ENCODE measurements at places on chromosomes 5 and 9.

- no peak for DNase-seq
These were observed 91.3 kb upstream of the APC start for GRCh38 chr5:112646139-112646936.

DNA sequence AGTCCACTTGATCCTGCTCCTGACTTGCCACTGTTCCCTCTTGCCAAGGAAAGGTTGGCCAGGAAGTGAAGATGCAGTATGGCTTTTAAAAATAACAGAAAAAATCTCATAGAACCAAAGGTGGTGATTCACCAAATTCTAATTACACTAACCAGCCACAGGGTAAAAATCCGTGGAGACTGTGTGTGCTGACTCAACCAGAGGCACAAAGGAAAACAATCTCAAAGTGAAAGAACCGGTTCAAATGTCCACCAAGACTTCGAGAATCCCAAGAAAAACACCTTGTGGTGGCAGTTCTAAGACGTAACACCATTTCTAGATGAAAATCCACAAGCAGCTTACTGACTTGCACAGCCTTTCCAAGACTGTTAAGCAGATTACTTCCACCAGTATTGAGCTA lies 279.1 kb downstream of the TLE1 start:
- DNase-seq, result no peak

- no peak for DNase-seq
These were observed 463.5 kb upstream of the RGMB start for GRCh38 chr5:98309785-98310598.

DNA sequence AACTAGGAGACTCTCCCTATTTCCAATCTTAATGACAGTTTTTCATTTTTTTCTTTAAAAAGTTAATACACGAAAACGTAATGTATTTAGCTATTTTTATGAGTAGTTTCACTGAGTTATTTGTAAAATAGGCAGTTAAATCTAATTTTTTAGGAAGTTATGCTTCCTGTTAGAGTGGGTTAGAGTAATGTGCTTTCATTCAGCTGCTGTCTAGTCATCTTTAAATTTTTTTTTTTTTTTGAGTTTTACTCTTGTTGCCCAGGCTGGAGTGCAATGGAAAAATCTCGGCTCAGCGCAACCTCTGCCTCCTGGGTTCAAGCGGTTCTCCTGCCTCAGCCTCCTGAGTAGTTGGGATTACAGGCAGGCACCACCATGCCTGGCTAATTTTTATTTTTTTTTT lies 34.0 kb downstream of the CDC42SE2 start:
- DNase-seq, result no peak

DNA sequence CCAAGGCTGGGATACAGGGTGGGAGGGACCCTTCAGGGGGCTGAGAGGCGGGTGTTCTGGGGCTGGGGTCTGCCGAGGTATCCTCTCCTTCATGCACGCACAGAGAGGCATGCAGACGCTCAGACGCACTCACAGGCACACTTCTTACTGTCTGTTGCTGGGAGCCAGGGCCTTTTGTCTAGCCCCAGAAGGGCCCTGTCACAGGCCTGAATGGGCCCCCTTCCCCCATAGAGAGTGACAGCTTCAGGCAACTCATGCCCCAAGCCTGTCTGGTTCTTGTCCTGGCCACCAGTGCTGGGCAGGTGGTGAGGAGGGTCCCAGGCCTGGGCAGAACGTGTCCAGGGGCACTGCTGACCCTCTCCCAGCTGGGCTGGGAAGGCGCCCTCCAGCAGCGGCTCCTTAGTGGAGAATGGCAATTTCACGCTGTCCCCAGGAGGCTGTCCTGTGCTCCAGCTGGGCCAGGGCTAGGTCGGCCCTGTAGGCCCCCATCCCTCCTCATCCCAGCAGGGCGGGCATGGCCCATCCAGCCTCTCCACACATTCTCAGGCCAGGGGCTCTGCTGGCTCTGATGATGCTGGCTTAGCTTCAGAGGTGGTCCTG lies 45.3 kb downstream of the LMX1B start:
- no peak for DNase-seq

- no peak for DNase-seq
These were observed 500.9 kb downstream of the DIRAS2 start for GRCh38 chr9:90141723-90142122.

- no peak for DNase-seq
These were observed 594.7 kb upstream of the CCNG1 start for GRCh38 chr5:162842727-162843126.

DNA sequence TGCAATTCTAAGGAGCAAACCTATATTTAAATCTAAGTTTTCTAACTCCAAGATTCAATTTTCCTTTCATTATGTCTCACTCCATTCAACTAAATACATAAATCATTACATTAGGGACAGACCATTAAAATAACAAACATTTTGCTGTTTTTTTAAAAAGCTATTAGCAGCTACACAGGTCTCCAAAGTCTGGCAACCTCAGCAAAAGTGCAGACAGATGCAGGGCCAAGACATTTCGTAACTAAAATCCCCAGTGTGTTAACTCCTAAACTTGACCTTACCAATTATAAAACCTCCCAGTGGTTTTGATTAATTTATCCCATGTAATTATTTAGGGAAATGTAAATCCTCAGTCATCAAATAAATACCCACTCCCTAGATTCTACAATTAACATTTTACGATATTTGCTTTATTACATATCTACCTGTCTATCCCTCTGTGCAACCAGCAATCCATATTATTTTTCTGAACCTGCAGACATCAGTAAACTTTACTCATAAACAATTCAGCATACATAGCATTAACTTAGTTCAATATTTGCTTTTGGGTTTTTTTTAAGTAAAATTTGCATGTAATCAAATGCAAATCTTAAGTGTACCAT lies 64.7 kb downstream of the RGS7BP start:
- DNase-seq, result no peak

GRCh38 chr5:127961006-127961762 lies 122.4 kb upstream of the SLC12A2 start:
- DNase-seq, result no peak

DNA sequence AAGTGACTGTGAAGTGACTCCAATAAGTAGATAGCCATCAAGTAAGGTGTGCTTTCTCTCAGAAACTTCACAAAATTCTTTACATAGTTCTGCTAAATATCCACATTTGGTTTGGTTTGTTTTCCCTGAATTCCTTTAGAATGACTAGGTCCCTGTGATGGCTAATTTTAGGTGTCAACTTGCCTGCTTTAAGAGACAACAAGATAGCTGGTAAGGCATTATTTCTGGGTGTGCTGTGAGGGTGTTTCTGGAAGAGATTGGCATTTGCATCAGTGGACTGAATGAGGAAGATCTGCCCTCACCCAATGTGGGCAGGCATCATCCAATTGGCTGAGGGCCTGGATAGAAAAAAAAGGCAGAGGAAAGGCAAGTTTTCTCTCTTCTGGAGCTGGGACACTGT lies 8.3 kb upstream of the PTBP3 start:
- DNase-seq, result no peak

DNA sequence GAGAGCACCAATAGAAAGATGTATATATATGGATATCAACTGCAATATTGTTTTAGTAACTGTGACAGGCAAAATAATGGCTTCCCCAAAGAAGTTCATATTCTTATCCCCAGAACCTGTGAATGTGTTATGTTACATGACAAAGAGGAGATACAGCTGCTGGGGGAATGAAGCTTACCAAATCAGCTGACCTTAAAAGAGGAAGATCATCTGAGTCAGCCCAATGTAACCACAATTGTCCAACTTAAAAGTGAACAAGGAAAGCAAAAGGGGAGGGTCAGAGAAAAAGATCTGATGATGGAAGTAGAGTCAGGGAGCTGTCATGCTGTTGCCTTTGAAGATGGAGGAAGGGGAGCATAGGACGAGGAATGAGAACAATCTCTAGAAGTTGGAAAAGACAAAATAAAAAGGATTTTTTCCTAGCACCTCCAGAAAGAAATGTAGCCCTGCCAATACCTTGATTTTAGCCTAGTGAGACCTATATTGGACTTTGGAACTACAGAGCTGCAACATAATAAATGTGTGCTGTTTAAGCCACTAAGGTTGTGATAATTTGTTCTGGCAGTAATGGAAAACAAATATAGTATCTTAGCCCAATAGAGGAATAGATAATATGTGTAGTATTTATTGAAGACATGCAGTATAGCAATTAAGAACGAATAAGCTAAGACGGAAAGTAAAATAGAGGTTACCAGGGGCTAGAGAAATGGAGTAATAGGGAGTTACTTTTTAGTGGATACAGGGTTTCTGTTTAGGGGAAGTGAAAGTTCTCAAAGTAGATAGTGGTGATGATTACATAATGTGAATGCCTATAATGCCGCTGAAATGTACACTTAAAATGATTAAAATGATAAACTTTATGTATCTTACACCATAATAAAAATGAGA lies 115.9 kb downstream of the PIK3R1 start:
- no peak for DNase-seq
